H4 (cell line): ENCODE measurements at places on chromosomes 11 and 22. TPM values are rescaled to one million over a fixed set of nuclear protein-coding genes. Genes with fewer than 3 reads are reported as not detected.

GRCh38 chr11:21520244-21520643 is 672.6 kb upstream of the ANO5 start:
- no peak for DNase-seq

GRCh38 chr11:17771841-17772401 is 37.3 kb downstream of the KCNC1 start:
- DNase-seq, result no peak

Gene ESAM
- total RNA-seq, result 0.33 TPM in 1 of 2 replicates, not detected in the other

Gene FOLR1
- 3.4 and 6.6 TPM in 2 replicates for total RNA-seq

Gene CCDC82
- 5.5 and 8.5 TPM in 2 replicates for total RNA-seq

DNA sequence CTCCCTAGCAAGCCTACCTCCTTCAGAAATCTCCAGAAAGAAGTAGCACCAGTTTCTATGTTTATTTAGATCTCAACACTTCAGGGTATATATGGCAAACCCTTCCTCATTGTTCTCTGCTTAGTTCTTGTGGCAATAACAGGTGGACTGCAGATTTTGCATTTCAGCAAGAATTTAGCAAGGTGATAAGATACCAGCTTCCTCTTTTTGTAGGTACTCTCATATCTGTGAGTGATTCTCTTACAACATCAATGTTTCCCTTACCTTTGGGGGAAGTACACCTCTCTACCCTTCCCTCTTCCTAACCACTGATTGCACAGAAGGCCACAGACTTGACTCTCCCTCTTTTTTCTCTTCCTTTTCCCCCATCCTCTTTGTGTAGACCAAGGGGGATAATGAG is 230.9 kb upstream of the SESN3 start:
- DNase-seq, result no peak

Gene FREY1
- 0.51 TPM in 1 of 2 replicates, not detected in the other for total RNA-seq

- peak; percentile 72 for DNase-seq
These were observed 26.4 kb downstream of the AMOTL1 start for GRCh38 chr11:94794287-94795168.

Gene CNIH2
- total RNA-seq, result 8.4 and 10.8 TPM in 2 replicates

DNA sequence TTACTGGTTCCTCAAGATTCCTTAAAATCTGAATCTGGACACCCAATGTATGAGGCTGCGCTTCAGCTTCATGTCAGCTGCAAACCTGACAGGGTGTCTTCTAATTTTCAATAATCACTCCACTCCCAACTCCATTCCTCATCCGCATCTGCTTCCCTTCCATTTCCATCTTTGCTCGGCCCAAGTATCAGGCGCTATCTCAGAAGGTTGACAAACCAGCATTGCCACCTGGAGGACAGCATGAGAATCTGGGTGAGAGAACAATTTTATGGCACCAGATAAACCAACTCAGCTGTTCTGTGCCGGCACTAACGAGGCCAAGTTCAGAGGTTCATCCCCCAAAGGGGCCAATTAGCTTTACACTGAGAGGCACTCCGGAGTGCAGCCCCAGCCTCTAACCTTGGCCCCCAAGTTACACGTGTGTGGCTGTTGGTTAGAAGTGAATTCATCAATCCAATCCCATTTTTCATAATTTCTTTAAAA is 79.1 kb upstream of the LMO2 start:
- DNase-seq, result peak; percentile 49

DNA sequence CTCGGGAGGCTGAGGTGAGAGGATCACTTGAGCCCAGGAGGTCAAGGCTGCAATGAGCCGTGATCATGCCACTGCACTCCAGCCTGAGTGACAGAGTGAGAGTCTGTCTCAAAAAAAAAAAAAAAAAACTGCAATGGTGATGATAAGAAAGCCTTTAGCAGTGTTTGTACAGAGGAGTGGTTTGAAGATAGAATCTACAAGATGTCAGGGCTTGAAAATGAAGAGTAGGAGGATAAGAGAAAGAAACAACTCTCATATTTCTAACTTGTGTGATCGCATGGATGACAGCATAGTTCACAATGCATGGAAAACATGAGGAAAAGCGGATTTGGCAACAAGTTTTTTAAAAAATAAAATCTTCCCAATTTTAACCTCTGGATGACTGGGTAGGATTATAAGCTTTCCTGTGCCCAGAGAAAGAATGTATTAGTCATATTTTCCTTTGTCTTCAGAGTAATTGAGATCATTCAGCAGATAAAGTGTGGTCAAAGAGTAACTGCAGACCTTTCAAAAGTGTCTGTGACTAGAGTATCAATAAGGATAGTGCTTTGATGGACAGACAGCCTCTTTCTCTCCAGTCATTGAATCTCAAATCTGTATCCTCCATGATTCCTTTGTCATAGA is 328.1 kb downstream of the CASP12 start:
- peak; percentile 6 for DNase-seq

GRCh38 chr11:72738199-72739141 is 13.7 kb downstream of the ARAP1 start:
- DNase-seq, result no peak

Gene E2F8
- 4.0 and 7.7 TPM in 2 replicates for total RNA-seq
